NCI-H2107 (cell line): ENCODE measurements at places on chromosomes 4 and X.
A peak's percentile ranks its signal among the peaks of the same experiment; 100 is the strongest.

DNA sequence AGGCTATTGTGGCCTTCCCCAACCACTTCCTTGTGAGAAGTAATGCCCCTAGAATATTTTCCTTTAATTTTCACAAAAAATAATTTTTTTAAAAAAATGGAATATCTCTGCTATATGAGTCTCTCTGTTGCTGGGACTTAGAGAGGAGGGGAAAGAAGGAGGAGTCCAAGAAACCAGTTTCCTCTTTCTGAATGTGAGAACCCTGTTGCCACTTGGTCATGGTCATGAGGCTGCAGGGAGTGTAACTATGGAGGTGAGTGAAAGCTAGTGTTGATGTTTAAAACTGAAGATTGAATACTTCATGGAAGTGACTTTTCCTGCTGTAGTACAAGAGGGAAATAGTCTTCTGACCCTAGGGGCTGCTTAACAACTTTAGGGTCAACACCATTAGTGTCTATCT, 20.4 kb downstream of the KIAA1210 start:
- DNase-seq: no peak

DNA sequence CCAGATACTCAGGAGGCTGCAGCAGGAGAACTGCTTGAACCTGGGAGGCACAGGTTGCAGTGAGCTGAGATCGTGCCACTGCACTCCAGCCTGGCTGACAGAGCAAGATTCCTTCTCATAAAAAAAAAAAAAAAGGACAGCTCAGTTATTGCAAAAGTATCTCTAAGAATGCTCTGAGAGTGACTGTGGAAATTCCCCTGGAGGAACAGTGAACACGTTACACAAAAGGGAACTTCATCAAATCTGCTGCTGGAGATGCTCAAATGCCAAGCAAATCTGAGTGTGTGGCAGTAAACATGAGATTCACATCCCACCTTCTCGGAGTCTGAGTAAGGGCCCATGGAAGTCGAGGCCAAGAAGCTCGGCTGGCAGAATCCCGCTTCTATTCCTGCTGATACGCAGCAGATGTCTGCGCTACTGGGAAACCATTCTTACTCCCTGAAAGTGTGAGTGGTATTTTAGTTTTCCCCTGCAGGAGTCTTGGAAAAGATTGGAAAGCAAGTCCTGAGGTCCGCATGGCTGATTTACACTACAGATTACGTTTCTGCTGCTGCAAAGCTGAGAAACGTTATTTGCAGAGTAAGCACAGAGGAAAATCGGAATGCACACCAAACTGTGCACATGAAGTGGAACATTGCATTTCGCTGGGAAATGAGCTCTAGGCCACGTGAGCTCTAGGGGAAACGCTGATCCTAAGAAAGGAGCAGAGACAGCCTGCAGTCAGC, 162.9 kb downstream of the NSUN7 start:
- no peak for DNase-seq

GRCh38 chrX:39972340-39972739, 125.4 kb downstream of the BCOR start:
- DNase-seq: no peak

- DNase-seq: no peak
These were observed 125.2 kb upstream of the USP9X start for GRCh38 chrX:40960041-40960440.

GRCh38 chr4:110005461-110006056, 92.9 kb downstream of the EGF start:
- DNase-seq: peak; percentile 10

DNA sequence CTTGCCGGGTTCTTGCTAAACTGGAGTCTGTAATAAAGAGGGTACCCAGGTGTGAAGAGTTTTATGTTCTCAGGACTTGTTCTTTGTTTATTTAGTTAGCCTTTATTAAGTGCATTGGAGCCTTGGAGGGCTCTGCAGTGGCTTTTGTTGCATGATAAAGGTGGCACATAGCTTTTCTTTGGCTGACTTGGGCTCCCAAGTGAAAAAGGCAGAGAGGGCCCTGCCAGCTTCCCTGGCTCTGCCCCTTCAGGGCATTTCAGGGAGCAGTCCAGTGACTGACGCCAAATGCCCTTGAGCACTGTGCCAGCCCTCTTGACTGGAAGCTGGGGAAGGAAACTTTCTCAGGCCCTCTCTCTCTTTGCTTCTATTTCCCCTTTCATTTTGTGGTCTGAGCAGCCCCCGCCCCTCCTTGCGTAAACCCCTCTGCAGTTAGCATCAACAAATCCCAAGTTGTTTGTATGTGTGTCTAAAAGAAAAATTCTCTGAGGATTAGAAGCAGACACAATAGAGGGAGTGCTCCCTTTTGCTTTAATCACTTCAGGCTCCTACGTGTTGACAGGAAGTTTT, 152.2 kb downstream of the NHS start:
- DNase-seq: no peak

DNA sequence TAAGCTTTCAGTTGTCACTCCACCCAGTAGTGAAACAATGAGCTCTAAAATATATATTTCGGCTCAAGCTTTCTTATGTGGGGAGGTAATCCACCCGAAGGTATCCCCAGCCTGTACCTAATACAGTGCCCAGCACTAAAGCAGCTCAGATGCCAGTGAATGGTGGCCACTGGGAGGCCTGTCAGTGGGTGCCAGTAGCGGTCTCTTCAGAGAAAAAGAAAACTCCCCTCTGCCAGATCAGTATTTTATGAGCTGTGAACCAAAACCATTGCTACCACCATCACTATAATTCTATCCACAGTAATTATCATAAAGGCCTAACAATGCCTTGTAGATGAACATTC, 835 bp upstream of the NFKB1 start:
- DNase-seq: no peak

DNA sequence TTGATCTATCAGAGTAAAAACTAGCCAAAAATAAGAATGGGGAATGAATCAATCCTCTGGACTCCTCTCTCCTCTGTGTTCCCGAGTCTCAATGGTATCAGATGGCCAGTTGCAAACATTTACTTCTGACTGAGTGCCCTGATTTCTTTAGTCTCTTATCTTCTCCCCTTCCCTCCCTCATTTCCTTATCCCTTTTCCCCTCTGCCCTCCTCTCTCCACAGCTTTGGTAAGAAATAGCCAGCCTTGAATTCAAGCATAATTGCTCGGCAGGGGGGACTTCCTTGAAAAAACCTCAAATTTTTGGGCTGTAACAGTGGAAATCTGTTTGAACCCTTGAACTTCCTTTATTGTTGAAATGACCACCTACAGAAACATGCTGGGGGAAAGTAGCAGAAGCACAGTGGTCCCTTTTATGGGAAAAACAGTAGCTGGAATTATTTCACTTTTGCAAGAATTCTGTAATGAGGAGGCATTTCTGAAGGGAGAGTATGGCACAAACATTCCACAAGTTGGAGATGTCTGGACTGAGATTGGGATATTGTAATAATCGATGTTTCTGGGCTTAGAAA, 40.3 kb downstream of the NHS start:
- DNase-seq: no peak

- DNase-seq: no peak
These were observed 411.1 kb downstream of the TRIML1 start for GRCh38 chr4:188550296-188550695.

- DNase-seq: no peak
These were observed 538.7 kb upstream of the SMIM31 start for GRCh38 chr4:164215113-164215741.

- DNase-seq: no peak
These were observed 137.0 kb upstream of the PSAPL1 start for GRCh38 chr4:7571701-7572100.
